ENCODE measurements at places on chromosomes 12 and 14.
A peak's percentile ranks its signal among the peaks of the same experiment; 100 is the strongest.

DNA sequence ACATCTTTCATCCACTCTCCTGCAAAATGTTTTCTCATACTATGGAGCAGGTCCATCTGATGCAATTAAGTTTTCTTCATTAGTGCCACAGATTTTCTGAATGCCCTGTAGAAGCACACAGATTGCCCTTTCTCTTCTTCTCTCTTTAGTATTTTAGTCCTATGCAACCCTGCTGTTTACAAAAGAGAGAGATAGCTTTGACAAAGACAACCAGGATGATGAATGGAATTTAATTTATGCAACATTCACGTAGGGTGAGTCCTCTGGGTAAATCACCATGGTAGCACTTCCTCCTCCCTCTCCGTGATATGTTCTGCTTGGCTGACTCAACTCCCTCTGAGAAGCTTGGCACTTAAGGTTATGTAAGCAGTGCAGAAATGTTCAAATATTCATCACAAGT lies 400.9 kb upstream of the PDE3A start:
- no peak for DNase-seq

DNA sequence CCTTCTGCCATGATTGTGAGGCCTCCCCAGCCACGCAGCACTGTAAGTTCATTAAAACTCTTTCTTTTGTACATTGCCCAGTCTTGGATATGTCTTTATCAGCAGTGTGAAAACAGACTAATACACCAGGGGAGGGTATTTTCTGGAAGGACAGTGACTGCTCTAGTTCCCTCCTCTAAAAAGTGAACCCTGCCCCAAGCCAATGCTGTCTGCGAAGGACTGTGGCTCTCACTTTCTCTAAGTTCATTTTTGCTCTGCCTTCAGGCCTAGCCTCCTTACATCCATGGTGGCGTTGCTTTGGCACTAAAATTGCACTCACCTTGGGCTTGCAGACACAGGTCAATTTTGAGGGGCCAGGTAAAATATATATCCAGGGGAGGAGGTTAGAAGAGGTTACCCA lies 323.0 kb downstream of the VRK1 start:
- DNase-seq: no peak

- DNase-seq: peak; percentile 65
Measured at GRCh38 chr14:69153873-69154270, 953 bp upstream of the DCAF5 start.

DNA sequence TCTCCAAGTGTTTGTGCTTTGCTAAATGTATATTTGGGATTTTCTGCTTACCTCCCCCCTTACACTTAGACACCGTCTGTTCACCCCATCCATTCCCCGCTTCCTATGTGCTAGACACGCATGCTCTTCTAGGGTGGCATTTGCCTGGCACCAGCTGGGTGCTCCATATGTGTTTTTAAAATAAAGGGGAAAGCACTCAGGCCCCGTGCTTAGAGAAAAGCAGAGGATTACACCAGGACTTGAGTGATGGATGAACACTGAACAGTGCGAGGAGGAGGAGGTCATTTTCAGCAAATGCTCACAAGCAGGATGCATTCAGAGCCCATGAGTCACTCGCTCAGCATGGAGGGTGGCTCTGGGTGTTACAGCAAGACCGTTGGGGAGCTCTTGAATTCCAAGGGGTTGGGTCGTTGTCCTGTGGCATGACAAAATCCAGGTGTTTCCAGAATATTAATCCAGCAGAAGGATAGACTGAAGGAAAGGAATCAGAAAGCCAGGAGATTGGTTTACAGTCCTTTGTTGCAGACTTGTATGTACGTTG lies 2.9 kb upstream of the BDKRB1 start:
- no peak for DNase-seq

DNA sequence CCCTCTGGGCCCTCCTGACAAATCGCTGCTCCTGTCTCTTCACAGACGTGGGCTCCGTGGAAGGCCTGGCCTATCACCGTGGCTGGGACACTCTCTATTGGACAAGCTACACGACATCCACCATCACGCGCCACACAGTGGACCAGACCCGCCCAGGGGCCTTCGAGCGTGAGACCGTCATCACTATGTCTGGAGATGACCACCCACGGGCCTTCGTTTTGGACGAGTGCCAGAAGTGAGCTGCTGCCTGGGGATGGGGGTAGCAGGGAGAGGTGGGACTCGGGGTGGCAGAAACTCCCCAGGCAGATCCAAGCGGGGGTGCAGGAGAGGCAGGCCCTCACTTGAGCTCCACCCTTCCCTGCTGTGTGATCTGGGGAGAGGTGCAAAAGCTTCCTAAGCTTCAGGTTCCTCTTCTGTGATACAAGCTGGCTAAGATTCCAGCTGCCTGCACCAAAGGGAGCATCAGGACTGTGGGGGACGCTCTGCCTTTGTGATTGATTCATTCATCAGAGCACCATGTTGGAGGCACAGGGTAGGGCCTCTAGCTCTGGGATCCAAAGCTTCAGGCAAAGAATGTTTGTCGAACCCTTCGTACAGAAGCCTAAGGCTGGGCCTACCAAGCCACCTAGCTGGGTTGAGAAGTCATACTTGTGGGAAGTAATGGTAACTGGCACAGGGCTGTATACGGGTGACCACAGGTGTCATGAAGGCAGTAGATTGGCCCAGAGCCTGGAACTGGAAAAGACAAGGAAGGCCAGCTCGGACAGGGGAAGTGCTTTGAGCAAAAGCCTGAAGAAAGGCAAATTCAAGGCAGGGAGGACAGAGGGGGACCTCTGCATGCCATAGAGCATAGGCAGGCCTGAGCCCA lies 29.1 kb upstream of the NXPH4 start:
- DNase-seq: no peak

GRCh38 chr12:24510581-24511125 lies 438.2 kb downstream of the BCAT1 start:
- DNase-seq: no peak

DNA sequence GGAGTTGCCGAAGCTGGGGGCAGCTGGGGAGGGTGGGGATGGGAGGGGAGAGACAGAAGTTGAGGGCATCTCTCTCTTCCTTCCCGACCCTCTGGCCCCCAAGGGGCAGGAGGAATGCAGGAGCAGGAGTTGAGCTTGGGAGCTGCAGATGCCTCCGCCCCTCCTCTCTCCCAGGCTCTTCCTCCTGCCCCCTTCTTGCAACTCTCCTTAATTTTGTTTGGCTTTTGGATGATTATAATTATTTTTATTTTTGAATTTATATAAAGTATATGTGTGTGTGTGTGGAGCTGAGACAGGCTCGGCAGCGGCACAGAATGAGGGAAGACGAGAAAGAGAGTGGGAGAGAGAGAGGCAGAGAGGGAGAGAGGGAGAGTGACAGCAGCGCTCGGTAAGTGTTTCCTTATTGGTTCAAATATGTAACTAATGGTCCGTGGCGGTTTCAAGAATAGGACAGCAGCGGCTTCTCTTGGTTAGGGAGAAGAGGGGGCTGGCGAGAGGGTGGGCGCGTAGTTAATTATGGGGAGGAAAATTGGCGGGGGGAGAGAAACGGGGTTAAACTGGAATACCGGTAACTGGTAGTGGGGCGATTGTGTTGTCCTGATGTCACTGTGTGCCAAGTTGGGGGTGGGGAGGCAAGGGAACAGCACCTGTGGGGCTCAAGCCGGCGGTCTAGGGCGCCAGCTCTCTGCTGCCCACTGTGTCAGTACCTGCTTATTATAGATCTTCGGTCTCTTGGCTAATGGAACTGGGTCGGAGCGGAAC lies 8.4 kb downstream of the HOXC8 start:
- DNase-seq: no peak

DNA sequence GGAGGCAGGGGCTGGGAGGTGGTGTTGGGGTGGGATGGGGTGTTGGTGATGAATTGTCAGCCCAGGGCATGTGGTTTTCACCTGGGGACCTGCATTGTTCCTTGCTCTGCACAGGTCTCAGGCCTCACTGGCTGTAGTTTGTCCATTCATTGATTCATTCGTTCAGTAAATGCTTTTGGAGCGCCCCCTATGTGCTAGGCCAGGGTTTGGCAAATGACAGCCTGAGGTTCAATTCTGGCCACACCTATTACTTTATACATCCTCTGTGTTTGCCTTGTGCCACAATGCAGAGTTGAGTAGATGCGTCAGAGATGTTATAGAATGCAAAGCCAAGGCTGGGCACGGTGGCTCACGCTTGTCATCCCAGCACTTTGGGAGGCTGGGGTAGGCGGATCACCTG lies 4.7 kb downstream of the ADCK1 start:
- DNase-seq: peak; percentile 71

GRCh38 chr12:70393787-70394499 lies 27.9 kb downstream of the KCNMB4 start:
- no peak for DNase-seq

DNA sequence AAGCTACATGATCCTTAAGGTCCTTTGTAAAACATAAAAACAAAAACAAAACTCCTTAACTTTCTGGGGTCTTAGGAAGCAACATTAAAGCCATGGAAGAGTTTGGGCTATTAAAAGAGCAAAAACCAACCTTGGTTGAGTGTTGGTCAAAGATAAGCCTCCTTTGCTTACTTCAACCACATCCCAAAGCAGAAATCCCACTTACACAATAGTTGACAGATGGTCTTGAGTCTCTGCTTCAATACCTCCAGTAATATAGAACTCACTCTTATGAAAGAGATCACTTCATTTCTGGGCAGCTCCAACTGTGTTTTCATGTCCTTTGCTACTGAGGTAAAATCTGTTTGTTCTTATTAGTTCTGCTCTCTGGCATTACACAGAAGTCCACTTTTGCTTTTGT lies 125.8 kb downstream of the SLC38A4 start:
- DNase-seq: no peak

DNA sequence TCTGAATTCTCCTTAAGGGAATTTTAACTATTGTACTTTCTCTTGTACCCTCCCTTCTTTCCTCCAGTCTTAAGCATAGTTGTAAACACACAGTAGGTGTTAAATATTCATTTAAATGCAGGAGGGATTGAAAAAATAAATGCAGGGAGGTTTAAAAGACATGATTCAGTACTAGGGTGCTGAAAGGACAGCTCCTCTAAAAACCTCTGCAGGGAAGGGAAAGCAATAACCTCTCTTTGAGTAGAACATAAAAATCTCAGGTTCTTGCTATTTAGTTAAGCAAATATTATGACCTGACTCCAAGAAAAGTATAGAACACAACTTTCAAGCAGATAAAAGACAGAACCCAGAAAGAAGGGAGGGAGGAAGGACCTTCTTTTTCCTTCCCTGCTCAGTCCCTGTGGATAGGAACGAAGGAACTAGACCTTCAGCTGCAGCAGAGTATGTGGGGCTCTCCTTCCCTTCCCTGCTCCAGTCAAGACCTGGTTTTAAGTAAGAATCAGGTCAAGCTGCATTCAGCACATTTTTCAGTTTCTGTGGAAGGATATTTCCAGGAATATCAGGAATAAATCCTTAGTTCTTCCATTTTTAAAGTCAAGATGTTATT lies 4.7 kb downstream of the MAP3K9 start:
- no peak for DNase-seq

Measured in activated CD4-positive, alpha-beta T cell treated with anti-CD3 and anti-CD28 coated beads, Interleukin-2, amount 10 ng/mL, durations not matched to agents 24 days and 14 days (primary cell).